Epithelial cell of prostate (primary cell): ENCODE measurements at places on chromosomes 6 and 20.
A peak's percentile ranks its signal among the peaks of the same experiment; 100 is the strongest.

- DNase-seq: no peak
Observed at GRCh38 chr20:18974660-18975059, 161.1 kb downstream of the SCP2D1 start.

- no peak for DNase-seq
Observed at GRCh38 chr6:136326038-136326553, 36.5 kb upstream of the BCLAF1 start.

- DNase-seq: no peak
Observed at GRCh38 chr6:159761129-159761872, 544 bp upstream of the ACAT2 start.

GRCh38 chr6:122005661-122006060 lies 393.8 kb upstream of the HSF2 start:
- DNase-seq: no peak

DNA sequence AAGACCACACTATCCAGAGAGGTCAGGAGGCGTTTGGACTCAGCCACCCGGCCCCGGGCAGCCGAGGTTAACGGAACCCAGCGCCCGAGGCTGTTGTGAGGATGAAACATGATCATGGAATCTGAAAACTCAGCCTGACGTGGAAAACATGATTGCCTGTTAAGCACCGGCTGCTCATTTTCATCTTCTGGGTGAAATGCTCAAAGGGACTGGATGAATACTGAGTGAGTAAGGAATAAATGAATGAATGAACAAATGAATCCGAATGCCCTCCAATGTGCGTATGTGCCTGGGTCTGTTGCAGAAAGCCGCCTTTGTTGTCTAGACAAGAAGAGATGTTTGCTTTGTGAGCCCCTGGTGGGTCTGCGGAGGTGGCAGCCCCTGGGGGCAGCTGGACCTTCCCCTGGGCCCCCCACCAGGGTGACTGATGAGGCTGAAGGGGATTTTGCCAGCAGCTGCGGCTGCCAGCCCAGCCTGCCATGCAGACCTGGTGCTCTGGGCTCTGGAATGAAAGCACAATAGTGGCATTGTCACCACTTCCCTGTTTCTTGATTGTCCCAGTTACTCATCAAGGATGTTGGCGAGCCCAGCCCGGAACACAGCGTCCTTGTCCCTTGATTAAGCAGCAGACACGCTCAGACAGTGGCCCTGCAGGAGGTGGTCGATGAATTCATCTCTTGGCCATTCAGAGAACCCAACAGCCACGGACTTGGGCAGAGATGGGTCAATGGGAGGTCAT lies 211.1 kb downstream of the ANKRD60 start:
- DNase-seq: peak; percentile 52

DNA sequence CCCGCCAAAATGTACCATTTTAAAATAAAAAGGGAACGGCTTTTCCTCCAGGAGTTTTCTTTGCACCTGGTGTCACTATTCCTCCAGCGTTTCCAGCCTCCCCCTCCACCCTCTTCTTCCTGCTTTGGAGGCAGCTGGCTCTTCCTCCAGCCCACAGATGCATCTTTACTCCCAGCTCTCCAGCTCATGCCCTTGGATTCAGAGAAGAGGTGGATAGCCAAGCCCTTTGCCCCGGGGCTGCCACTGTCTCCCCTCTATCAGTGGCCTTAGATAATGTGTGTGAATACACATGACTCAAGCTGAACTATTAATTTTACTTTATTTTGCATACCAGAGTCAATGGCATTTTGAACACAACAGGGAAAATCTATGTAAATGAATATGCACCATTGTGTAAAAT lies 15.3 kb upstream of the CDH4 start:
- DNase-seq: no peak

- no peak for DNase-seq
Observed at GRCh38 chr6:154805288-154805911, 72.2 kb downstream of the SCAF8 start.

- DNase-seq: no peak
Observed at GRCh38 chr6:143538374-143538773, 26.9 kb upstream of the FUCA2 start.

GRCh38 chr6:36848658-36849441 lies 9.6 kb upstream of the CPNE5 start:
- no peak for DNase-seq

GRCh38 chr6:33410711-33411631 lies at the start of gene PHF1:
TSS of gene PHF1 (plus strand) at chr6:33411014. CDS start at chr6:33412264, 1,250 bp downstream.
- peak; percentile 44 for DNase-seq

- DNase-seq: no peak
Observed at GRCh38 chr6:8785223-8785622, 349.9 kb upstream of the SLC35B3 start.

- no peak for DNase-seq
Observed at GRCh38 chr20:32685541-32686529, 12.1 kb upstream of the C20orf203 start.

GRCh38 chr6:68094070-68094469 lies 541.0 kb upstream of the ADGRB3 start:
- DNase-seq: no peak

DNA sequence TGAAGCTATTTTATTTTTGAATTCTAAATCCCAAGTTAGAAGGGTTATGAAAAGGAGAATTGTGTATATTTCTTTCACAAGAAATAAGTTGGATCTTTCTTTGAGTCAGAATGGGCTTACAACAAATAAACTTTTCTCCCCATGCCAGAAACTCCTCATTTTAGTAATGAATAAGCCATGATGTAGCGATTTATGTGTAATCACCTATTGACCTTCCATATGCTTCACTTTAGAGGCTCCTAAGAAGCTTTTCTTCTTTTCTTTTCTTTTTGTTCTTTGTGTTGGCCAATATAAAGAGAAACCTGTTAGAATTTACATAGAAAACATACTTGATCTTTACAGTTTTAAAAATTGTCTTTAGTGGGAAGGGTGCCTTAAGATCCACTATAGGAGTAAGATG lies 370.2 kb downstream of the UTRN start:
- no peak for DNase-seq

- DNase-seq: no peak
Observed at GRCh38 chr6:96812077-96812703, 25.1 kb downstream of the GPR63 start.

- DNase-seq: no peak
Observed at GRCh38 chr6:19852090-19852457, 14.9 kb downstream of the ID4 start.

GRCh38 chr6:77456531-77457248 lies 6.6 kb downstream of the HTR1B start:
- peak; percentile 64 for DNase-seq

GRCh38 chr20:35702824-35703695 lies 3.9 kb downstream of the ROMO1 start:
- no peak for DNase-seq

- DNase-seq: no peak
Observed at GRCh38 chr6:100892693-100893092, 11.6 kb upstream of the ASCC3 start.

DNA sequence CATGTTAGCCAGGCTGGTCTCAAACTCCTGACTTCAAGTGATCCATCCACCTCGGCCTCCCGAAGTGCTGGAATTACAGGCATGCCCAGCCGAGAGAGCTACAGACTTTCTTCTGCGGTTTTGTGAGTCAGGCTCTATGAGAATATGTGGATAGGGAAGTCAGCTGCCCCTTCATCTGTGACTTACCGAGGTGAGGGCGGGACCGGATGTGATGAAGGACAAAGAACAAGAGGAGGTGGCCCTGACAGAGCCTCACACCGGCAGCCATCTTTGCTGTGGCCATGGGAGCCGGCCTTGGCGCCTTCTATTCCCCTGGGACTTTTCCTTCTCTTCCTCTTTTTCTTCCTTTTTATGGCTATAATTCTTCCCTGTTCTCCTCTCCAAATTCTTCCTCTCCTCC lies 67.0 kb downstream of the IYD start:
- no peak for DNase-seq

DNA sequence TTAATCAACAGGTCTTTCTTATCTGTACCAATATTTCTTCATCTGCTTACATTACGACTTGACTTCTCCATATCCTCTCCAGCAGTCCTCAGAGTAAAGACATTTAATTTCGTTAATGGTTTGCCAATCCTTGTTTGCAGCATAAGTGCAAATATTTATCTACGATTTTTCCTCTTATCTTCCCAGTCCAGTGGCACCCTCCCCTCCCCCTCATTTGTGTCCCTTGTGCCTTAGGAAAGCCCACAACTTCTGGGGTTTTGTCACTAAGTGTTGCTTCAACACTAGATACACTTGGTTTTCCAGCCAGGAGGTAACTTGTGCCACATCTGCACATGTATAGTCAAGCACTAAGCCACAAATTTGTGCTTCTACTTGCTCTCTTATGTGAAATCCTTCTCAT lies 327.2 kb downstream of the CBLN4 start:
- no peak for DNase-seq

DNA sequence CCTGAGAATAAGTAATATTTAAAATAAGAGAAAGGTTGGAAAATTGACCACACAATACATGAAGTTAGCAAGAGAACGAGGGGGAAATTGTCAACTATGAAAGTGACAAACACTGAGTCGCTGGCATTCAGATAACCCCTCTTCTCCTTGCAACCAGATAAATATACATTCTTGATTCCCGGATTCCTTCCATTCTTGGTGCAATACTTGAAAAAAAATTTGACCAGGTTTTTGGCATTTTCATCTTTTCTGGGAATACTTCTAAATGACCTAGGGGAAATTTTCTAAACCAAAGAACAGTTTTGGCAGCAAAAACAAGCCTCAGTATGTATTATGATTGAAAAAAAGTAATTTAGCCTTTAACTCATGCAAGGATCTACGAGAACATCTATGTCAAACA lies 164.0 kb downstream of the PDE7B start:
- no peak for DNase-seq

DNA sequence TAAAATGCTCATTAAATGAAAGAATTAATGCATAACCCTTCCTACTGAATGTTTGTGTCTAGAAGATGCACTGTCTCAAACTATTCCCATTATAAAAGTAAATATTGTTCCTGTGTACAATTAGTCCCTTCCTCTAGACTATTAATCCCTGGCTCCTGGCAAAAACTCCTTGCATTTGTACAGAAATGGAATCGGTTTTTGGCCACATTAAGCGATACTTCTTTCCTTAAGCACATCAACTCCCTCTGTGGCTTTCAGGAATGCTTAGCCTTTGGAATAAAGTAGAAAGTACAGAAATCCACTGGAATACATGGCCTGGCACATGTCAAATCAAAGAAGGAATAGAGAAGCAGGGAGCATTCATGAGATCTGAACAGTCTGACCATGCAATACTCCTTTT lies 179.8 kb downstream of the GMPR start:
- no peak for DNase-seq

GRCh38 chr6:157961832-157962575 lies 19.7 kb upstream of the SYNJ2 start:
- no peak for DNase-seq

- no peak for DNase-seq
Observed at GRCh38 chr6:52132292-52132691, 44.9 kb upstream of the PKHD1 start.

DNA sequence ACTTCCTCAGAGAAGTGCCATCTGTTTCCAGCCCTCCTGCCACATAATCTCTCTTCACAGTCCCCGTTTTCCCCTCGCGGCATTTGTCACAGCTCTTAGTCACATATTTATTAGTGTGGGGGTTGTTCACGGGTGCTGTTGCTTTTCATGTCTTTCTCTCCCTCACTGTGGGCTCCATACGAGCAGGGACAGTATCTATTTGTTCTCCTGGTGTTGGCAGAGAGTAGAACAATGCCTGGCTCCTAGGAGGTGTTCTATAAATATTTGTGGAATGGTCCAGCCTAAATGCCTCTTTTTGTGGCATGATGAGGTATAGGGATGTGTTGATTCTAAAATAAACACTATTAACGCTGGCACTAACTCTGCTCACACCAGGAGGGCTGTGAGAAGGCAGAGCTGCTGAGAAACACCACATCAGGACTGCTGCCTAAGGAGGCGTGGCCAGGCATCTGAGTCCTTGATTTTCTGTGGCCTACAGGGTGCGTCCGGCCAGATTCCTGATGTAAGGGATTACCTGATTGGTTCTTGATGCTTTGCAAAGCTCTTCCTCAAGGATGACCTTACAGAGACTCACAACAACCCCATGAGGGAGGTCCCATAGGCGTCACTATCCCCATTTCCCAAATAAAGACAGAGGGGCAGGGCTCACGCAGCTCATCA lies 219.8 kb upstream of the ARID1B start:
- no peak for DNase-seq

GRCh38 chr20:19465536-19465935 lies 253.1 kb downstream of the SLC24A3 start:
- no peak for DNase-seq

DNA sequence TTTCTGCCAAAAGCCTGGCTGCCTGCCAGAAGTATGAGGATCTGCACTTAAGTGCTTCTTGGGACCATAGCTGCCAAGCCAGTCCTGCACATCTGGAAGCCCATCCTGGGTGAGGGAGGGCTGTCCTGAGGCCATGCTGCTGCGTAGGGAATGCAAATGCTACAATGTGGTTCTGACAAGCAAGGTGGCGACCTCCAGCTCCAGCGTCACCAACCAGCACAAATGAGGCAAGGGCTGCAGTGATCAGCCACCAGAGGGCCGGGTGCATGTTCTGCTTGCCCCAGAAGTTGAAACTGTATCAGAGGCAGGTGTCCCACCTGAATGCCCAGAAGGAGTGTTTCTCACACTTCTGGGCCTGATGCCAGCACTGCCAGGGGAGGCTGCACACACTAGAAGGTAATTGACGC lies 99.1 kb upstream of the KCNQ5 start:
- no peak for DNase-seq

GRCh38 chr6:136550045-136550329 lies 235 bp downstream of the MAP7 start:
- no peak for DNase-seq

- DNase-seq: no peak
Observed at GRCh38 chr6:168704678-168705077, 263.7 kb downstream of the SMOC2 start.

DNA sequence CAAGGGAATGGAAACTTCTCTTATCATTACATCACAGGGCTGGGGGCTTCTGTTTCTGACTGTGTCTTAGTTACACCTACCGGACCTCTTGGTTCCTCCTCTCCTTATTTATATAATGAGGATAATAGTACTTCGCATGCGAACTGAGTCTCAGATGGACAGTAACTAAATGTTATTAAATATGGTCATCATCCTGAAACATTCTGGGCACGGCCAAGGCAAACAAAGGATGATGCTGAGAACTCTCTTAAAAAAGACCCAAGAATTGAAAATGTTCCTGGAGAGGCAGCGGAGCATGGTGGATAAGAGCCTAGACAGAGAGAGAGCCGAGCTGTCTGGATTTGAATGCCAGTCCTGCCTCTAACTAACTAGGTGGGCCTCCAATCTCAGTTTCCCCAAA lies 119.8 kb upstream of the SASH1 start:
- DNase-seq: no peak

- DNase-seq: no peak
Observed at GRCh38 chr20:13267231-13267630, 46.2 kb downstream of the ISM1 start.

- DNase-seq: no peak
Observed at GRCh38 chr6:152356662-152357061, 280.5 kb downstream of the SYNE1 start.

DNA sequence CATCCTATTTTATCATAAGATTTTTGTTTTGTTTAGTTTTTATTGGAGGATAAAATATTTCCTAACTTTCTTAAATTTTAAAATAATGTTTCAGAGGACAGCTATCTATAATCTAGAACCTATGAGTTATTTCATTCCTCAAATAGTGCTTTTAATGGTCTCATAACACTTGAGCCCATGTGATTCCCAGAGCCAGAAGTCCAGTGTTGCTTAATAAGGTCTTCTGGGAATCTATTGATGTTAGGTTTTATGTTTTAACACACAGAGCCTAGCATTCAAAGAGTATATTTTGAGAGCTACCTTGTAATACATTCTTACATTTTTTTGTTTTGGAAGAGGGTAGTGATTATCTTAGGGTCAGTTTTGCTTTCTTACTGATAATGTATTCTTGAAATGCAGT lies 200.2 kb downstream of the CENPW start:
- no peak for DNase-seq

- DNase-seq: no peak
Observed at GRCh38 chr6:164412566-164412965, 896.8 kb downstream of the C6orf118 start.
